ENCODE measurements at places on chromosomes 3 and 15. TPM values are rescaled to one million over a fixed set of nuclear protein-coding genes. Genes with fewer than 3 reads are reported as not detected.

The GDPGP1 gene
- 3.4 TPM for total RNA-seq

GRCh38 chr3:164306042-164306441 is 772.3 kb downstream of the SI start:
- peak; percentile 11 for DNase-seq

DNA sequence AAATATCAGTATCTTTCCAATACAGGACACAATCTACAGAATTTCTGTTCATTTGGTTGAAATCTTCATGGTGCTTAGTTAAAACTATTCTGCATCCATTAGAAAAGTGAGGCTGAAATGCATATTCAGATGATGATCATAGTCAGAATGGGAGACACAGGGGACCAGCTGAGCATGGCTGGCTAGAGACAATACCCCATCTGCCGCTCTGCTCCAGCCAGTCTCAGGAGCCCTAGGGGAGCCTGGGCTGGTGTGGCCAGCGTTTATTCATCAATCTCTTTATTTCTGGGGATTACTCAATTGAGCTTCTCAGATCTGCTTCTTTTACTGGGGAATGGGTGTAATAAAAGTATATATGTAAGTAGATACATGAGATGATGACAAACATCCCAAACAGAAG is 470.9 kb upstream of the CDIN1 start:
- DNase-seq: no peak

The CHCHD4 gene
- total RNA-seq: 35.0 TPM

The SLC22A14 gene
- 0.64 TPM for total RNA-seq

DNA sequence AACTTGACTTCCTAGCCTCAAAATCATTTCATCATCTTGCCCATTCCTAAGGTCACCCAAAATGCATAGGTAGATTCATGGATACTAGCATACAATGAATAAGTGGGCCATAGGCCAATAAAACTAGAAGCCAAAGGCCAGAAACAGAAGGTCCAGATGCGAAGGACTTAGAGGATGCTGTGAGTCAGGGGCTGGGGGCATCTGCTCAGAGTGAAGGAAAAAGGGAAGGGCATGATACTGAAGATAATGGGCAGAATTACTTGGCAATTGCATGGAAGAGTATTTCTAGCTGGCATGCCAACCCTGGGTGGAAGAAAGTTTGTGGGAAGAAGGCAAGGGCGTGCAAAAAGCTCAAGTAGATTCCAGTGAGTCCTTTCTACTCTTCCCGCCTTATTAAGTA is 27.5 kb downstream of the ILDR1 start:
- no peak for DNase-seq

The VEPH1 gene
- 2.4 TPM for total RNA-seq

The GATA2 gene
- 0.51 TPM for total RNA-seq

The ZKSCAN7 gene
- not detected for total RNA-seq

The RGMA gene
- 0.51 TPM for total RNA-seq

The SNTN gene
- not detected for total RNA-seq

- no peak for DNase-seq
These were observed 10.4 kb downstream of the ARMC8 start for GRCh38 chr3:138197524-138197923.

The SLC38A3 gene
- not detected for total RNA-seq

- DNase-seq: no peak
These were observed 99.7 kb downstream of the PRICKLE2 start for GRCh38 chr3:64125561-64125960.

The RTP1 gene
- not detected for total RNA-seq

GRCh38 chr3:55491296-55491816 is 4.2 kb upstream of the WNT5A start:
- DNase-seq: peak; percentile 68

The APEH gene
- 127 TPM for total RNA-seq

The ZNF860 gene
- 11.7 TPM for total RNA-seq

DNA sequence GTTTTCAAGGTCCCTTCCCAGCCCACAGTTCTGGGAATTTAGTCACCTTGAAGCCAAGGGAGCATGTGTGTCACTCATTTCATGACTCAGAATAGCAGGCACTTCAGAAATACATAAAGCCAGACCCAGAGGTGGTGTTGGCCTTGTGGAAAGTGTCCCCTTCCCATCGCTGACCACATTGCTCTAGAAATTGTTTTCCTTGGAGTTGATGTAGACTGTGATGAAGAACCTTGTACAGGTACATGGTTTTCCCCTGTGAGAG is 158.8 kb downstream of the SLCO3A1 start:
- no peak for DNase-seq

- no peak for DNase-seq
These were observed 17.1 kb downstream of the PRR23E start for GRCh38 chr3:127209840-127210653.

DNA sequence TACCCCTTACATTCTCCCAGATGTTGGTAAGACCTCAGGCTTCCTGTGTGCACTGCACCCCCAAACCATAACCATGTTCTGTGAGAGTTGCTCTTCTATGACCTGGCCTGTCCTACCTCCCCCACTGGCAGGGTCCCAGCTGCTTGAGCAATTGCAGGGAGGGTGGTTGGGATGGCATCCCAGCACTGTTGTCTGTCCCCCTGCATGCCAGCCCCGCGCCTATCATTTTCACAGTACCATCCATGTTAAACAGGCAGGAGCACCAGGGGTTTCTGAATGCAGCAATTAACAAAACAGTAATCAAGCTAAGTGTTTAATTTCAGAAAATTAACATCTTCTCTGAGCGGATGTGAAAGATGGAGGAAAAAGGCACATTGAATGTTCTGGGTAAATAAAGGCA is 345.5 kb downstream of the EPHB1 start:
- no peak for DNase-seq

GRCh38 chr3:46915297-46915822 is 37.8 kb downstream of the PTH1R start:
- DNase-seq: no peak

DNA sequence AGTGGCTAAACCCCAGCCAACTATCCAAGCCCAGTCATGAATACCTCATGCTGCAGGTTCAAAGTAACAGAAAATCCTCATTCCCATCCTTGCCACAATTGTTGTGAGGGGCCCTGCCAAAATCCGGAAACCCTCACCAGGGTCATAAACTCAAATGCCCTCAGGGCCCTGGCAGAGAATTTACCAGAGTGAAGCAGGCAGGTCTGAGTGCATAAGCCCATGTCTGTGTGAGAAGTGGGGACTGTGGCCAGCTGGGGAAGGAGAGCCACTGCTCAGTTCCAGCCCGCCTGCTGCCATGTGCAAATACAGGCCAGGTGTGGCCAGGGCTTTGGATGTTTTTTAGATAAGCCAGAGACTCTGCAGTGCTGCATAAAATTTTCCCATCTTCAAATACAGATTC is 7.0 kb downstream of the CEP152 start:
- no peak for DNase-seq

GRCh38 chr3:43093974-43094373 is 11.9 kb downstream of the POMGNT2 start:
- no peak for DNase-seq

The PAQR5 gene
- total RNA-seq: 16.7 TPM

DNA sequence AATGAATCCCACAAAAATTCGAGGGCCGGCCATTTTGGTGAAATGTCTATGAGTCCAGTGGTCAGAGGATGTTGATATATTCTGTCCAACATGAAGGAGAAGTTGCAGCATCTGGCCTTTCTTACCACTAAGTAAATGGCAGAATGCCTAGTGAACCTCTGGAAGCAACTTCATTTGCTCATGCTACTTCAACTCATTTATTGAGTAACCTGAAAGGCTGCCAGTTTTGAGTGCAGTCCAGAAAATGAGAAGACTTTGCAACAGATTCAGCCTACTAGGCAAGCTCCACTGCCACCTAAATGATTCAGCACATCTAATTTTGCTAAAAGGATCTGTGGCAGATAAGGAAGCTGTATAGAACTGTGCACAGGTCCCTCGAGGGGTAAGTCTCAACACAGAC is 265.0 kb downstream of the OPA1 start:
- peak; percentile 96 for DNase-seq

DNA sequence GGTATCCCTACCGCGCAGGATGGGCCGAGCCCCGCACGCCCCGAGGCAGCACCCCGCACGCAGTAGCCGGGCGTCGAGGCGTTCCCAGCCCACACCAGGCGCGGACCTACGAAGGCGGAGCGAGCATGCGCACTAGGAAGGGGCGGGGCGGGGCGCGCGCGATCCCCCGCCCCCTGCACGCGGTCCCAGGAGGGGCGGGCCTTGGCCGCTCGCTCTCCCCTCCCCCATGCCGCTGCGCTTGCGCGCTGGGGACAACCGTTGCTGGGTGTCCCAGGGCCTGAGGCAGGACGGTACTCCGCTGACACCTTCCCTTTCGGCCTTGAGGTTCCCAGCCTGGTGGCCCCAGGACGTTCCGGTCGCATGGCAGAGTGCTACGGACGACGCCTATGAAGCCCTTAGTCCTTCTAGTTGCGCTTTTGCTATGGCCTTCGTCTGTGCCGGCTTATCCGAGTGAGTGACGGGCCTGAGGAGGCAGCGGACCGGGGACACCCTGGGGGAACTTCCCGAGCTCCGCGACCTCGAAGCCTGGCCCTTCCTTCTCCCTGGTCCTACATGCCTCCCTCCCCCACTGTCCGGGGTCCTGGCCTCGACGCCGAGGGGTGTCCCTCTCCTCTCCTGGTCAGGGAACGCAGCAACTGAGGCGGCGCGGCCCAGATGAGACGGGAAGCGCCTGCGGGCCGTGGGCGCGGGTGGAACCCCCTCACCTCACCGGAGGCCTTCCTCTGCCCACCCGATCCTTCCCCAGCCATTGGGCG is at the start of gene SPESP1:
TSS of gene SPESP1 (plus strand) at position 258 of the 755 bp plus-strand sequence. CDS start at position 387, 129 bp downstream.
- DNase-seq: peak; percentile 82

The SLC51B gene
- total RNA-seq: not detected

The C3orf18 gene
- total RNA-seq: 1.3 TPM

GRCh38 chr15:35663956-35664355 is 118.0 kb upstream of the DPH6 start:
- DNase-seq: no peak

The CCR1 gene
- total RNA-seq: not detected

DNA sequence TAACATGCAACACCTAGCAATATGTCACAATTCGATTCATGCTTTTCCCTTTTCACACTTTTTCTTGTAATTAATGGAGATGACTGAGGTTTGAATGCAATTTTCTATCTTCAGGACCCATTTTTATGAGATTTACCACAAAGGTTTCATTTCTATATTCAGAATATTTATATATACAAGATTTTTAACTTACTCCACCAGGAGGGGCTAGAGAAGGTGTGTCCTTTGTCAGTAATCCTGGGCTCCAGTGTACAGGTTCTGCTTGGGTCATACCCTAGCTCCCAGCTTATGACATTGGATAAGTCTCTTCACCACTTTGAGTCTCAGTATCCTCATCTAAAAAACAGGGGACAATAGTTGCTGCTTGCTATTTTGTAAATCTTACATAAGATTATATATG is 95.7 kb upstream of the SLC24A5 start:
- DNase-seq: peak; percentile 20

DNA sequence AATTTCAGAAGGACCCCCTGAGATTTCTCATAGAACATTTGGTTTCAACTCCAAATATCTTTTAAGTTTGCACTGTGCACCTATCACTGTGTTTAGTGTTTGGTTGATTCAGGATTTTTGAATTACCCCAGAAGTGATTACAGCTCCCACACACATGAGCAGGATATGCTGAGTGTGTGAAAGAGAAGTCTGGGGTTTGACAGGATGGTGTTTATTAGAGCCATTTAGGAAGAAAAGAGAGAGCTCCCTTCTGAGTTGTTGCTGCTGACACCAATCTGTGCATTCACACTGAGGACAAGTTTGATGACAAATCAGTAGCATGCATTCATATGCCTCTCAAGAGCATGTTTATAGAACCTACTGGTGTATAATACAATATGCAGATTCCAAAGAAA is 118.1 kb downstream of the RPL22L1 start:
- no peak for DNase-seq

DNA sequence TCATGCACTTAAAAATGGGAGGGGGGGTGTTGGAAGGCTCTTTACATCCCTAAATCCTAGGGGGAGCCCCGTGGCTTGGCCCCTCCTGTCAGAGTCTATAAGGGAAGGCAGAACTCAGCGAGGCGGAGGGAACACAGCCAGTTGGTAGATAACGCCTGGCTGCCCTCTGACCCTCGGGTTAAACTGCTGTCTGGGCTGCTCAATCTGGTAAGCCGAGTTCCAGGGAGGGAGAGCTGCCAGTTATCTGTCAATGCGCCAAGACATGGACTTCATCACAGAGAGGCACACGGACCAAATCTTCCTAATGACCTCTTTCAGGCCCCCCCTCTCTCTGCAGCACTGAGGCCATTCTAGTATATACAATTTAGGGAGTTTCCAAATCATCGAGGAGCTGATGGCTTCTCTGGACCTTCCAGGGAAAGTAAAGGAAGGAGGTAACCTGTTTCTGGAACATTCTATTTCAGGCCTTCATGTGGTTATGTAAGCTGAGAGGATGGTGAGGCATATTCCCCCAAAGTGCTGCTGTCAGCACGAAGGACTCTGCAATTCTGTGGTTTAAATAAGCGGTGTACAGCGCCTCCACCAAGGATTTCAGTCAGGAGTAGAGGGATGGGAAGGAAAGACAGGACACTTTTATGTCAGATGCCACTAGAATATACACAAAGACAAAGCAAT is 349.0 kb downstream of the MCTP2 start:
- DNase-seq: no peak

The SPATA12 gene
- total RNA-seq: 0.12 TPM

The SERPINI2 gene
- not detected for total RNA-seq

DNA sequence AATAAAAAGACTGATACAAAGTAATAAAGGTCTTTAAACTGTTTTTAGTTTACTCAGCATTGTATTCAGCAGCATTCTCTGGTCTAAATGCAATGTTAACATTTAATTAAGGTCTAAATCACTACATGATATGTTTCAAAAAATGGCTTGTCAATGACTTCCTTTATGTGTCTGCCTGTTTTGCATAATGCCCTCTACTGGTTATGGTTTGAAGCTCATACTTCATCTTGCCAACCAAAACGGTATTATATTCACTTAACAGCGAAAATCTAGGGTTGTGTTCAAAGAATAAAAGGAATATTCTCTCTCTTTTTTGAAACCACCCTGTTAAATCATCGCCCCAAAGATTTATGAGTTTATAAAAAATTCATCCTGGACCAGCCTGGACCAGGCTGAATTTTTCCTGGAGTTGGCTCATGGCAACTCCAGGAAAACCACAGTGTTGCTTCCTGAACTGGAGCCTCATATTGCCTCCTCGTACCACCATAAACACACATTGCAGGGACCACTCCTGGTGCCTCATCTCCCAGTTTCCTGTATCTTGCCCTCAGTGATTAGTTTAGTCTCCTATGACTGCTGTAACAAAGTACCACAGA is 6.7 kb upstream of the NCEH1 start:
- peak; percentile 35 for DNase-seq
